ENCODE measurements at places on chromosomes 4 and X. TPM values are rescaled to one million over a fixed set of nuclear protein-coding genes. Genes with fewer than 3 reads are reported as not detected.

DNA sequence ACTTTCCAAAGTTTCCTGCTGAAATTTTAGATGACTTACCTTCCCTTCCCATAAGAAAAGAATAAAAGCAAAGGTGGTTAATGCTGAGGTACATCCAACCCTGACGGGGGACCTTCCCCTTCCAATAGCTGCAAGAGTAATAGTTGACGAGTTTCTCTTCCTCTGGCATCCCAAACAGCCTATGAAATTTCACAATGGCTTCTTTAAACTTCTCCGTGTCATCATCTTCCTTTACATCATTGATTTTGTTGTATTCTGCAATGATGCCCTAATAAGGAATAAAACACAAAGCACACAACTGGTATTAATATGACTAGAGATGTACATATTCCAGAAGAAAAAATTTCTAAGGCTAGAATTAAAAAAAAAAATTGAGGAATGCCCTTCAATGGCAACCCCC is 76.6 kb downstream of the TBC1D9 start:
- no peak for DNase-seq
- H3K4me3 ChIP-seq: no peak overlapping the region

GRCh38 chrX:30661228-30661627 is 8.0 kb downstream of the GK start:
- no peaks in the 10 kb centered on the region for H3K27me3 ChIP-seq
- no peaks in the 10 kb centered on the region for H3K4me1 ChIP-seq
- no peak overlapping the region for H3K4me3 ChIP-seq
- DNase-seq: no peak

SMPX gene
- total RNA-seq: 0.81 TPM

CFI gene
- total RNA-seq: 64.5 TPM

GRCh38 chr4:176504118-176504517 is 184.4 kb downstream of the SPCS3 start:
- no peaks in the 10 kb centered on the region for H3K27me3 ChIP-seq
- no peaks in the 10 kb centered on the region for H3K4me1 ChIP-seq
- H3K27ac ChIP-seq: no peak overlapping the region
- no peak overlapping the region for H3K4me3 ChIP-seq

DNA sequence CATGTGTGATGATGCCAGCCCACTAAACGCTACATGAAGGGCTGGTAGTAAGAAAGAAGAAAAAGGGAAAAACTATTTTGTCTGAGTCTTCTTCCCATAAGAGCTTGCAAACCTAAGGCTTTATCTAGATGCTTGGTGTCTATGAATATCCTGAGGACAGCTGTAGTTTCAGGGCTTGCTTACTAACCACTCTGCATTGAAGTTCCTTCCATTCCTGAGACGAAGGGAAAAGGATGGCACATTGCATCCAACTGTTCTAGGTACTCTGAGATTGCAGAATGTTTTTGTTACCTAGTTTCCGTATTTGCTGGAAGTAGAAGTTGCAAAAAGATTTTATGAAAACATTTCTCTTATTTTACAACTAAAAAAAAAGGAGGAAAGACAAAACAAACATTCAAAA is 544.6 kb downstream of the IL15 start:
- H3K27ac ChIP-seq: no peak overlapping the region
- DNase-seq: no peak
- no peaks in the 10 kb centered on the region for H3K36me3 ChIP-seq
- H3K27me3 ChIP-seq: no peaks in the 10 kb centered on the region
- H3K4me1 ChIP-seq: no peaks in the 10 kb centered on the region
- no peak overlapping the region for H3K4me3 ChIP-seq

DNA sequence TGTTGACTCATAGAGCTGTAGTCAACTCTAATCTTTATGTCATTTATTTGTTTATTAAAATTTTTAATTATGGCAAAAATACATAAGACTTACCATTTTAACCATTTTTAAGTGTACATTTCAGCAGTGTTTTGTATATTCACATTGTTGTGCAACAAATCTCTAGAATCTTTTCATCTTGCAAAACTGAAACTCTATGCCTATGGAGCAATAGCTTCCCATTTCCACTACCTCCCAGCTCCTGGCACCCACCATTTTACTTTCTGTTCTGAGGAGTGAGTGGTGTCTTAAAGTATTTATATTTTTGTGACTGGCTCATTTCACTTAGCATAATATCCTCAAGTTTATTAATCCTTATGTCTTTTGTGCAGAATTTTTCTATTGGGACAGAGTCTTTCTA is 181.0 kb downstream of the GPAT3 start:
- no peaks in the 10 kb centered on the region for H3K4me1 ChIP-seq
- no peak overlapping the region for H3K4me3 ChIP-seq
- H3K27ac ChIP-seq: no peak overlapping the region
- no peaks in the 10 kb centered on the region for H3K36me3 ChIP-seq
- H3K27me3 ChIP-seq: no peaks in the 10 kb centered on the region
- no peak for DNase-seq

SSX4 gene
- not detected for total RNA-seq

HTN1 gene
- total RNA-seq: not detected

TLR10 gene
- 0.32 TPM for total RNA-seq

Measured in aorta (tissue), 5 donors.